ENCODE measurements at places on chromosomes 6 and 20.

GRCh38 chr20:60785785-60786184 lies 466.3 kb upstream of the CDH4 start:
- DNase-seq, result no peak

DNA sequence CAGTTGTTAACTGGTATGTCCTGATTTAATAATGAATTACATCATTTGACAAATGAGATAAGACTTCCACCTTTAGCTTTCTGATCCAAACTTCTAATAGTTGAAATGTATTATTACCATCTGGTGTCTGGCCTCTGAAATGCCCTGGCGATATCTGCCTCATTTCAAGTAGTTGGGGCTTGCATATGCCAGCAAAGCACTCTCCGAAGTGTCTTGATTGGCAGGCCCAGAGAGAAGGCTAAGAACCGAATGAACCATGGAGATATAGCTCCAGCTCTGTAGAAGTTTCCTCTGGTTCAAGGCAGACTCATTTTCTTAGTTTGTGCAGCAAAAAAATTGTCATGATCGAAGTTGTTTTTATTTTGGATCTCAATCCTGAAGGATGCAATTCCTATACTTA lies 13.4 kb upstream of the HIVEP2 start:
- DNase-seq, result no peak

- DNase-seq, result no peak
Observed at GRCh38 chr6:159062564-159062945, 17.8 kb upstream of the TAGAP start.

DNA sequence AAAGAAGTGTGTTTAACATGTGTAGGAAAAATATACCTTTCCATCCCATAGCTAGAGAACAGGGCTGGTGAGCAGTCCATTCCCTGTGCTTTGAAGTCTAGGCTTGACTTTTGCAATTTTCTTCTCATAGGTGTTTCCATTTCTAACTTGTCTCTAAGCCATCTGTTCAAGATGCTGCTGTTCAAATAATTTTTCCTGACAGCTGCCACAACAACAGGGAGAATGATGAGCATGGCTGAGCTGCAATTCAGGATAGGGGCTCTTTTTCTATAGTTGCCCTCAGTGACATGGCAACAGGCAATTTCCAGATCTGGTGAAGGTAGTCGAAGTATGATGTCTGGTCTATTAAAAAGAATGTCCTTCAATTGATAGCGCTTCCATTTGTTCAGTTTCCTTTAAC lies 103.0 kb upstream of the HS3ST5 start:
- no peak for DNase-seq

GRCh38 chr6:29596381-29596900 lies 11.5 kb downstream of the OR2H2 start:
- peak; percentile 57 for DNase-seq

GRCh38 chr6:123966618-123967017 lies 163.0 kb downstream of the NKAIN2 start:
- no peak for DNase-seq

GRCh38 chr6:153698637-153699036 lies 340.4 kb upstream of the OPRM1 start:
- DNase-seq, result no peak

DNA sequence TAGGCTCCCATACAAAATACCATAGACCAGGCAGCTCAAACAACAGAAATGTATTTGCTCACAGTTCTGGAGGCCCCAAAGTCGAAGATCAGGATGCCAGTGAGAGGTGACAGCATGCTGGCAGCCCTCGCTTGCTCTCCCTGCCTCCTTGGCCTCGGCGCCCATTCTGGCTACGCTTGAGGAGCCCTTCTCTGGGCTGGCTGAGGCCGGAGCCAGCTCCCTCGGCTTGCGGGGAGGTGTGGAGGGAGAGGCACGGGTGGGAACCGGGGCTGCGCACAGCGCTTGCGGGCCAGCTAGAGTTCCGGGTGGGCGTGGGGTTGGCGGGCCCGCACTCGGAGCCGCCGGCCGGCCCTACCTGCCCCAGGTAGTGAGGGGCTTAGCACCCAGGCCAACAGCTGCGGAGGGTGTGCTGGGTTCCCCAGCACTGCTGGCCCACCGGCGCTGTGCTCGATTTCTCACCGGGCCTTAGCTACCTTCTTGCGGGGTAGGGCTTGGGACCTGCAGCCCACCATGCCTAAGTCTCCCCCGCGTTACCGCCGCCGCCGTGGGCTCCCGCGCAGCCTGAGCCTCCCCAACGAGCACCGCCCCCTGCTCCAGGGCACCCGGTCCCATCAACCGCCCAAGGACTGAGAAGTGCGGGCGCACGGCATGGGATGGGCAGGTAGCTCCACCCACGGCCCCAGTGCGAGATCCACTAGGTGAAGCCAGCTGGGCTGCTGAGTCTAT lies 32.6 kb upstream of the SERPINB9 start:
- DNase-seq, result peak; percentile 37

GRCh38 chr6:85756982-85757381 lies 114.3 kb upstream of the SYNCRIP start:
- DNase-seq, result peak; percentile 30

- DNase-seq, result no peak
Observed at GRCh38 chr20:4511776-4512175, 209.9 kb upstream of the PRND start.

- DNase-seq, result peak; percentile 70
Observed at GRCh38 chr20:32538526-32538939, 46.6 kb downstream of the NOL4L start.

DNA sequence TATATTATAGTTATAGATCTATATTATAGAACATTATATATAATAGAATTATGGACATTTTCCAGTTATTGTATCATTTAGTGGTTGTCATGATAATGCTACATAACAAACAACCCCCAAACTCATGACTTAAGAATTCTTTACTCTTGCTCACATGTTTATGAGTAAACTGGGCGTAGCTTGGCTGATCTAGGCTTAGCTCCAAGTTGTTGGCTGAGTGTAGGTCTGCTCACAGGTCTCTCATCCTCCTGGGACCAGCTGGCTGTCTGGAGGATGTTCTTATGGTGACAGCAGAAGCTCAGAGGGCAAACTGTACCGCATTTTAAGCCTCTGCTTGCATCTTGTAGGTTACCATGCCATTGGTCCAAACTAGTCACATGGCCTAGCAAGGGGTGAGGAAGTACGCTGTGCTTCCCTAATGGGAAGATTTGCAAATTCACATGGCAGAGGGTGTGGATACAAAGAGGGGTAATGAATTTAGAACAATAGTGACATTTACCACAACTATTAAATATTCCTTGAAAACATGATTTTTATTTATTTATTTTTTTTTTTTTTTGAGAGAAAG lies 34.2 kb downstream of the ARHGAP40 start:
- no peak for DNase-seq

DNA sequence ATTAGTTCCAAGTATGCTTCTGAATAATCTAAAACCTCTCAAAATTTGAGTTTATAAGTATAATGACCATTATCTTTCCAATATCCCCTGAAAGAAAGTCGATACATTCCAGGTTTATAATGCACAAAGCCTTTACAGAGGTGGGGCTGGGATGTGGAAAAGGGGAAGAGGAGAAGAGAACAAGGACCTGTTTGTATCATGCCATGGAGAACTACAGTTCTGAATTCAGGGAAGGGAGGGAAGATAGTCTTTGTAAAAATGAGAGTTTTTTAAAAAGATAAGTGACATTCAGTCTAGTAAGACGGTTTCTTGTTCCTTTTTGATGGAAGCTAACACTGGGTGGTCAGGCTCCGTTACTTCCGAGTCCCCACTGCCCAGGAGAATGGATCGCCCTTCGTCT lies 26.1 kb downstream of the ZBTB2 start:
- DNase-seq, result no peak

DNA sequence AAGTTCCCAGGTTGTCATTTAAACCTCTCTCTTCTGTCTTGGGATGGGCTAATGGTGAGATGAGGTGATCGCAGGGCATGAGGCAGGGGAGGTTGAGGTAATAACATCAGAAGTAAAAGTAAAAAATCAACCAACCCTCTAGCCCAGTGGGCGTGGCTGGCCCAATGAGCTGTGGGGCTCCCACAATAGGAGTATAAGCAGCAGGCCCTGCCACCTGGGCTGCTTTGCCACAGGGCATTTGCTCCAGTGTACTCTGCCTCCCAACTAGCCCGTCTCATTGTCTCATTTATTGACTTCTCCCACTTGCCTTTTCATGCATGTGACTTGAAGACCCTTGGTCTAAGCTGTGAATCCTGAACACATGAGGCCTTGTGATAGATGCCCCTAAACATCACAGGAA lies 62.8 kb downstream of the PHACTR3 start:
- no peak for DNase-seq

GRCh38 chr6:151008425-151008824 lies 142.9 kb downstream of the MTHFD1L start:
- no peak for DNase-seq

DNA sequence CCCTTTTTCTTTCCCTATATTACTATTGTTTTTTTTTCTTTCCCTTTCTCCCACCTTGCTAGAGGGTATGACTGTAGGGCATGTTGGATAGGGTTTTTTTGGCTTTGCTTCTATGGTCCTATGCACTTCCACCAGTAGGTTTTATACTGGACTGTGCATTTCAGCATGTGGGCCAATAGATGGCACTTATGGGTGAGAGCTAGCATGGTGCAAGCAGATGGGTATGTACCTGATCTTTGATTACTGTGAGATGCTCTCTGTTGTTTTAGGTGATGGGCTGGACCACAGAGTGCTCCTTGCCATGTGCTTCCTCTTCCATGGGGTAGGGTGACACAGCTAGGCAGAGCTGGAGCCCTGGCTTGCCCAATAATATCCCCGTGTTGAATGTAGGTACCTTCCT lies 128.5 kb upstream of the CHD6 start:
- no peak for DNase-seq

DNA sequence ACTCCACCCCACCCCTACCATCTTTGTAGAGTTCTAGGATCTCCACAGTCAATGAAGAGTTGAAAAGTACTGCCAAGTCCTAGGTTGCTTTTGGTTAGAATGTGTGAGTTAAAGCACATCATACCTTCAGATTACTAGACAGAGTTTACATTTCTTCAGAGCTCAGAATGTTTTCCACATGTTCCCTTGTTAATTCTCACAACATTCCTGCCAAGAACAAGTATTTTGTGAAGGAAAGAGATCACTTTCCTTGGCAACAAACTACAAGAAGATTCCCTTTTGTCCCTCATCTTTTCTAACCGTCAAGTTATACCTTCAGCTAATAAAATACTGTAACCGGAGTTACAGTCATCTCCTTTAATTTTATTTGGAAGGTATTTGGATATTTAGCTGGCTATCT lies 266.8 kb downstream of the ZFAND3 start:
- DNase-seq, result no peak

DNA sequence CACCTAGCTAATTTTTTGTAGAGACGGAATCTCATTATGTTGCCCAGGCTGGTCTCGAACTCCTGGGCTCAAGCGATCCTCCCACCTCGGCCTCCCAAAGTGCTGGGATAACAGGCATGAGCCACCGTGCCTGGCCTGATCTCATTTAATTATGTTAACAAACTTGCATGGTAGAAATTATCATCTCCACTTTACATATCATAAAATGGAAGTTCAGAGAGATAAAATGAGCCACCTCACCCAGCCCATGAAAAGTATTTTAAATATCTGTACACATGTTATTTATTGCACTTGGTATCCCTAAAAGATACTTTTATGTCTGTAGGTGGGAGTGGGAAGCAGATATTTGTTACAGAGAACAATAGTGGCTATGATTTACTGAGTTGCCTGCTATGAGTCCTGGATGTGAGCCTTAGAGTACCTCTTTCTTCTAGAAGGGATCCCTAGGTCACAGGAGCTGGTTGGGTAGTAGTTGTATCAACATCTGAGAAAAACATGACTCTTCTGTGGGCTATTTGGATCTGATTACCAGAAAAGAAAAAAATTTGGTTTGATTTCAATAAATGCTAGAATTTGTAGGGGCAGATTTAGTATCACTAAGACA lies 52.4 kb upstream of the EIF2S2 start:
- no peak for DNase-seq

DNA sequence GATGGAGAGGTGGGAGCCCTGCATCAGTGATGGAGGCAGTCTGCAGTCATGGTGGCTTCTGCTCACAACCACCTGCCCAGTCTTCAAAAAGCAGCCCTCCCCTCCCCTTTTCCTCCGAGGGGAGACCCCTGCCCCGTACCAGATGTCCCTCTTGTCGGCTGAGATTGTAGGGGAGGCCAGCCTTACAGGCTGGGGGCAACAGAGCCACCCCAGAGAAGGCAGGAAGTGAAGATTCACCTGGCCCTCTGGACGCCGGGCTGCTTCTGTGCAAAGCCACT lies 4.5 kb downstream of the TNFRSF6B start:
- DNase-seq, result no peak

DNA sequence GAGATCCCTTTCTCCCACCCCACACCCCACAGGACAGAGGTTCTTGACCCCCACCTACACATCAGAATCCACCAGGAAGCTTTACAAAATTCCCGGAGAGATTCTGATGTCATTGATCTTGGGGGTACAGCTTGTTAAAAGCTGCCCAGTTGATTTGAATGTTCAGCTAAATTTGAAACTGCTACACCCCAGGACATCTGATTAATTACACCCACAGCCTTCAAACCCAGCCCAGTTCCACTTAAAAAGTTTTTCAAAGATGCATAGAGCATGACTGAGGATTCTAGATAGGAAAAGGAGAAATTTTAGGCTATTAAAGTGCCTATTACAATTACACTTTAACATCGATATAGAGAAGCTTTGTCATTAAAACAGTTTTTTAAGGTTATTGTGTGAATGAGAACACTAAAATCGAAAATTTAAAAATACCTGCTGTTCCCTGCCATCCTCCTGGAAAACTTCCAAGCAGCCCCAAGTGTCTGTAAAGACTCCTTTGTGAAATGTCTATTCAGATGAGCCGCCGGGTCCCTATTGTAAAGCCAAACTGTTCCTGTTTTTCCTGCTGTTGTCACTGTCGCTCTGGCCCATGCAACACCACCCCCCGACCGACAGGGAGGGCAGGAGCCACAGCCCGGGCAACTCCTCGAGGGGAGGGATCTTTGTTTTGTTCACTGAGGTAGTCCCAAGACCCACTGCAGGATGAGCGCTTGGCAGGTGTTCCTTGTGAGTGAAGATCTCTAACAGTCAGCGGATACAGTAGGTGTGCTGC lies 132.5 kb upstream of the PHACTR3 start:
- peak; percentile 22 for DNase-seq

DNA sequence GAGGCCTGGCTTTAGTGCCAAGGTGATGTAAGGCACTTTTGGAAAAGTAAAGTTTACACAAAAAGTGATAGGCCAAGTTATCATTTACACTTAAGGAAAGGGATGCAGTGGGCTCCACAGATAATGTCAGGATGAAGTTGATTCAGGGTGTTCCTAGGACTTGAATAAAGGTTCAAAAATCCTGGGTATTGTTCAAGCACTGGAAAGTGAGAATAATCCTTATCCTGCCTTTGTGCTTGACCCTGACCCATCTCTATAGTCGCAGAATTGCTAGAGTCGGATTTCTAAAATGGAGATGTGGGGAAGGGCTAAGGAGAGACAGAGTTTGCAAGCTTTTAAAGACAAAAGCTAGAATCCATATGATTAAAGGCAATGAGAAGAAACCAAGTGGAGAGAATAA lies 115.6 kb downstream of the TIAM2 start:
- no peak for DNase-seq
